ENCODE measurements at places on chromosomes 4 and X.
A peak's percentile ranks its signal among the peaks of the same experiment; 100 is the strongest.

- no peak for DNase-seq
Observed at GRCh38 chr4:15776871-15777648, 1.1 kb upstream of the CD38 start.

- no peak for DNase-seq
Observed at GRCh38 chr4:42396752-42397634, at the start of gene SHISA3. TSS of gene SHISA3 (plus strand) at chr4:42397488. CDS start at chr4:42398057, 569 bp downstream.

- no peak for DNase-seq
Observed at GRCh38 chr4:155712846-155713245, 46.0 kb upstream of the GUCY1B1 start.

DNA sequence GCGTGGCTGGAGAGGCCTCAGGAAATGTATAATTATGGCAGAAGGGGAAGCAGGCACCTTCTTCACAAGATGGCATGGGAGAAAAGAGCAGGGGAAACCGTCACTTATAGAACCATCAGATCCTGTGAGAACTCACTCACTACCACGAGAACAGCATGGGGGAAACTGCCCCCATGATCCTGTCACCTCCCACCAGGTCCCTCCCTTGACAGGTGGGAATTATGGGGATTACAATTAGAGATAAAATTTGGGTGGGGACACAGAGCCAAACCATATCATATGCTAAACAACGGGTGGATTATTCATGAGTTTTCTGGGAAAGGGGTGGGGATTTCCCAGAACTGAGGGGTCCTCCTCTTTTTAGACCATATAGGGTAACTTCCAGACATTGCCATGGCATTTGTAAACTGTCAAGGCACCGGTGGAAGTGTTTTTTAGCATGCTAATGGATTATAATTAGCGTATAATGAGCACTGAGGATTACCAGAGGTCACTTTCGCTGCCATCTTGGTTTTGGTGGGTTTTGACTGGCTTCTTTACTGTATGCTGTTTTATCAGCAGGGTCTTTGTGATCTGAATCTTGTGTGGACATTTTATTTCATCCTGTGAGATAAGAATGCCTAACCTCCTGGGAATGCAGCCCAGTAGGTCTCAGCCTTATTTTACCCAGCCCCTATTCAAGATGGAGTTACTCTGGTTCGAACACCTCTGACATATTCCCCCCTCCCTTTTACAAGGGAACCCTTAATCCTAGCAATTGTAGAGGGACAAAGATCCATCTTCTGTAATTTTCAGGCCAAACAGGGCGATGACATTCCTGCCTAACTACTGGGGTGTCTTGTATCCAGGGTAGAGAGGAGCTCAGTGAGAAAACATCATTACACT lies 27.6 kb upstream of the ZNF81 start:
- no peak for DNase-seq

GRCh38 chr4:123430031-123430430 lies 33.4 kb downstream of the SPRY1 start:
- peak; percentile 46 for DNase-seq

DNA sequence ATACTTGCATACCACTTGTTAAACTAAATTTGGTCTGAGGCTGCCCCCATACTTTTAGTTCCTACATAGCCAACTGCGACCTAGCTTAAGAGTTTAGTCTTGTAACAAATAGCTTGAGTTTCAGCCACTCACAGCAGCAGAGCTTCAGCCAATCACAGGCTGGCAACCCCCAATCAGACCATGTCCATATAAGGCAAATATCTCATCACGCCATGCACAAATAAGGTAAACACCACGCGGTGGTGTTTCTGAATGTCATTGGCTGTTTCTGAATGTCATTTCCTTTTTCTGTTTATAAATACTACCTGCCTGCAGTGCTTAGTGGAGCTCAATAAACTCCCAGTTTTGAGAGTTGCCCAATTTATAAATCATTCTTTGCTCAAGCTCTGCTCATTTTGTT lies 143.1 kb upstream of the MAD2L1 start:
- DNase-seq = no peak
